ENCODE measurements at places on chromosomes 6 and 20.

DNA sequence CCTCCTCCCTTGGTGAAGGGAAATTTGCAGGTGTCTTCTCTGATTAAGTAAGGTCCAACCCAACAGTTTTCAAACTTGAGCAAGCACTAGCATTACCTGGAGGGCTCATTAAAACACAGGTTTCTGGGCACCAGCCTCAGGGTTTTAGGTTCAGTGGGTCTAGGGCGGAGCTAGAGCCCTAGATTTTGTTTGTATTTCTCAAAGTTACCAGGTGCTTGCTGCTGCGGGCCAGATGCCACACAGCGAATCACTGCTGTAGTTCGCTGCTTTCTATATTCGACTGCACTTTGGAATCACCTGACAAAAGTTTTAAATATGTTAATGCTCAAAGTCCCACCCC, 869 bp downstream of the COL21A1 start:
- no peak for DNase-seq

DNA sequence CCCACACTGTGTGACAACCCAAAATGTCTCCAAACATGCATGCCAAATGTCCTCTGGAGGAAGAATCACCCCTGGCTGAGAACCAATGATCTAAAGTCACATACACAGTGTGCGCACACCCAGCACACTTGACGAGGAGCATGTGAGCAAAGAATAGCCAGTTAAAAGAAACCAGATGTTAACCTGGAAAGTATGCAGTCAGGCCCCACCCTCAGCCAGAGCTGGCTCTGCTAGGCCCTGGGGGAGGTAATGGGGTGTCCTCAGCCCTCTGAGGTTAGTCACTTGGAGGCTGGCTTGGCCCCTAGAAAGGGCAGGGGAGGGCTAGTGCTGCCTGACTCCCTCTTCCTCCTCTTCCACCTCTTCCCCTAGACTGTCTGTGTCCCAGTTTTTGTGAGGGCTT, 15.2 kb upstream of the GUCA1A start:
- no peak for DNase-seq

DNA sequence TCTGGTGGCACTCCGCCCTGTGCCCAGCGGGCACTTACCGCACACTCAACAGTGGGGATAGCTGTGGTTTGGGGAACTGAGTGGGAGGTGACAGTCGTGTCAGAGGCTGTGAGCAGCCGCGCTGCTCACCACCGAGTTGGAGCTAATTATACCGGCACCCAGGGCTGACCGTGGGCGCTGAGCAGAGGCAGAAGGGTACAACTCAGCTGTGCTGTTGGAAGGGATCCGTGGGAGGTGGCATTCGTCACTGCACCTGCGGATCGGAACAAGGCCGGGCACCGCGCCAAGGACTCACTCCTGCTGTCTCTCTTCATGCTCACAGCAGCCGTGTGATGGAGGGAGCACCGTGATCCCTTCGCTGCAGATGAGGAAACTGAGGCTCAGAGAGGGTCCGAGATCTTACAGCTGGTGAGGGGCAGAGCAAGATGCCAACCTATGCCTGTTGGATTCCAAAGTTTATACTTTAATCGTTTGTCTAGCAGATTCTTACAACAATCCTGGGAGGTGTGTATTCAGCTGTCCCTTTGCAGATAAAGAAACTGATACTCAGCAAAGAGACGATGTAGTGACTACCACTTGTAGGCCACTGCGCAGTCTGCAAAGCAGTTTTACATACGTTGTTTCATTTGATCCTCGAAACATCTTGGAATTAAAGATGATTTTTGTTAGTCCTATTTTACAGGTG, 713 bp upstream of the ELMO2 start:
- peak; percentile 57 for DNase-seq

GRCh38 chr20:52103913-52104545, 87.5 kb downstream of the ZFP64 start:
- no peak for DNase-seq

DNA sequence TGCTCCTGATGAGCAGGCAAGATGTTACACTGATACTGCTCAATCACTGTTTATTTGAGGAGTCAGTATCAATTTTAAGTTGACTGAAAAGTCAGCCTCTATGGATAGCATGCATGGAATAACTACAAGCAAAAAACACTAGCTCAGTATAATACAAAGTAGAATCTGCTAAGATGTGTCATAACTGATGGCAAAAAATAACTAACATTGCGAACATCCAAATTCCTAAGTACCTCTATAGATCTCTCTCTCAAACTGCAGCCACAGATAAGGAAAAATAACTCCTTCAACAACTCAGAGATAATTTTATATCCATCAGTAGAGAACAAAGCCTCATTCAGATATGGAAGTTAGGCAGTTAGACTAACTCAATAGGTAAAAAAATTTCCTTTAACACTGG, 16.3 kb downstream of the HDAC2 start:
- DNase-seq = no peak

DNA sequence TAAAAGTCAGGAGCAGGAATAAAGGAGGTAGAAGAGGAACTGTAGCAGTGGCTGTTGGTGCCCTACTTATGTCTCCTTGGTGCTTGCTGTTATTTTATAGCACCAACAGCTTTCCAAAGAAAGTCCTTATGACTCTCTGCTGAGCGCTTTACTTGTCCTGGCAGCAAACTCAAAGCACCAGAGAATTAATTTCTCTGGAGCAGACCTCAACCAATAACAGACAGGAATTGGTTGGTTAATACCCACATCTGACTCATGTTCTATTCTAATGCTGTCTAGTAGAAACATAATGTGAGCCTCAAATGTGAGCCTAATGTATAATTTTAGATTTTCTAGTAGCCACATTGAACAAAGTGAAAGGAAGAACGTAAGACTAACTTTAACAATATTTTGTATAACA, 685.9 kb downstream of the KIF16B start:
- DNase-seq = no peak

GRCh38 chr20:53579581-53580375, 13.9 kb downstream of the ZNF217 start:
- DNase-seq = no peak

- DNase-seq = no peak
Measured at GRCh38 chr6:53924277-53924676, 129.5 kb downstream of the LRRC1 start.

DNA sequence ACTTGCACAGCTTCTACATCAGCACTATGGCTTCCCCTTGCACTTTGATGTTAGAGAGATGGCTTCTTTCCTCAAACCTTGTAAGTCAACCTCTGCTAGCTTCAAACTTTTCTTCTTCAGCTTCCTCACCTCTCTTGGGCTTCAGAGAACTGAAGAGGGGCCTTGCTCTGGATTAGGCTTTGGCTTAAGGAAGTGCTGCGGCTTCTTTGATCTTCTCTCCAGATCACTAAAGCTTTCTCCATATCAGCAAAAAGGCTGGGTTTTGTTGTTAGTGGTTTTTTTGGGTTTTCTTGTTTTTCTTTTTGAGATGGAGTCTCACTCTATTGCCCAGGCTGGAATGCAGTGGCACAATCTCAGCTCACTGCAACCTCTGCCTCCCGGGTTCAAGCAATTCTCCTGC, 24.0 kb downstream of the CDK5RAP1 start:
- no peak for DNase-seq

DNA sequence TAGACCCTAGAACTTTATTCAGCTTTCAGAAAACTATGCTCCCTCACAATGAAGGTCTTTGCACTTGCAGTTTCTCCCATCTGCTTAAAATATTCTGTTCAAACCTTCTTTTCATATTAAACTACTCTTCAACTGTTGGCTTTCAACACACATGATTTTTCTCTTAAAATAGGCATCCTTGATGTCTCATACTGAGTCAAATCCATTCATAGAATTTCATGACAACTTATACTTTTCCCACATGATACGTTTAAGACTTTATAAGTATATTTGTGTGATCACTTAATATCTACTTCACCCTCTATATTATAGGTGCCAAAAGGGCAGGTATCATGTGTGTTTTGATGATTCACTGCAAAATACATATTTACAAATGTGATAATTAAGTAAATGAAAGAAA, 412.5 kb downstream of the MMUT start:
- DNase-seq = no peak

DNA sequence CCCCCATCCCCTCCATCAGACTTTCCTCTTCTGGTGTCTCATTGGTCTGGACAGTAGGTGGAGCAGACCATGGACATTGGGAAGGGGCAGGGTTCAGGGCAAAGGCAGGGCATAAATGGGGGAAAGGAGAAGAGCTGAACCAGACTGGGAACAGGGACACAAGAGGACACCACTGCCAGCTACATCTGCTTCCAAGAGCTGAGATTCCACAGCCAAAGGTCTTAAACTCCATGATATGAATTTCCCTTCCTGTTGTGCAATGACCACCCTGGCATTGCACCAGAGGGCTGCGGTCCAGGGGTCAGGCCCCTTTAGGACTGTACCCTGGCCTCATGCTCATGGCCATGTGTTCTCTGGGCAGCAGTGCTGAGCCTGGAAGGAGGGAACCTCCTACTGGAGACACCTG, 137.9 kb downstream of the MAFB start:
- no peak for DNase-seq

DNA sequence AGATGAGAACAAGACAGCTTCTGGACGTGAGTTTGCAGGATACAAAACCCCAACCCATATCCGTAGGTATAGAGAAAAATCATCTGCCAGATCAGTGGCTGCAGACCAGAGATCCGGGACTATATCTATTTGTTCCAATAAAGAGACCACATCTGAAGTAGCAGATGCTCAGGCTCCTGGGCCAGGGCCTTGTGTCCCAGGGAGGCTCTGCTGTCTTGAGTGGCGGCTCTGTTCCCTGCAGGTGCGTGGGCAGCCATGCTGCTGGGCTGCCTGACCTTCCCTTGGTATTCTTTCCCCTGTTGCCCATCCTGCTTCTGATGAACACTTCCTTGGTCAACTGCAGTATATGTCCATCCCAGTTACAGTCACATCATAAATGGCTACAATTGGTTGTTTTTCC, 34.9 kb downstream of the ERMARD start:
- DNase-seq = no peak

GRCh38 chr6:75221116-75221515, 15.3 kb upstream of the COL12A1 start:
- DNase-seq = no peak

GRCh38 chr6:17276766-17277165, 4.4 kb upstream of the RBM24 start:
- DNase-seq = no peak

DNA sequence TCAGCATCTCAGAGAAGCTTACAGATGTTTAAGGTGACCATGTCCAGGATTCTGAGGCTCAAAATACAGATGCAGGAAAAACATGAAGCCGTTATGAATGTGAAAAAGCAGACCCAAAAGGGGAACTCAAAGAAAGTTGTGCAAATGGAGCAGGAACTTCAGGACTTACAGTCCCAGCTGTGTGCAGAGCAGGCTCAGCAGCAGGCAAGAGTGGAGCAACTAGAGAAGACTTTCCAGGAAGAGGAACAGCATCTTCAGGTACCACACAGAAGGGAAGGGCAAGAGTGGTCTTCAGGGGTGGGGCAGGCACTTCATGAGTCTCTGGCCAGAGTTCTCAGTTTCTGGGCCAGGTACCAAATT, 15.2 kb downstream of the RNF8 start:
- DNase-seq = no peak

DNA sequence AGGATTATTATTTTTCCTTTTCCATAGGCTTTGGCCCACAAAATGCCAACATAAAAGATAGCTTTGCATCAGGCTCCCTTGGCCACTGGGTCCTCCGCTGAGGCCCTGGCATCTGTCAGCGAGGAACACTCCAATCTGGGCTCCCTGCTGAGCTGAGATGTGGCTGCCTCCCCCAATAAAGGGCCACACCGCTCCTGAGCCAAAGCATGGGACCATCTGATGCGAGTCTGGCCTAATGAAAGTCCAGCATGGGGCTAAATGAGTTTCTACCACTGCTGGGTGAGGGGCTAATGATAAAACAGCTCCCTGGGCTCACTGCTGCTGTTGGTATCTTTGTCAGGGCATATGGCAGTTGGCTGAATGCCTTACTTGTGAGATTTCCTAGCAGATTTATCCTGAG, 817.5 kb upstream of the SLC35B3 start:
- DNase-seq = no peak

- DNase-seq = no peak
Measured at GRCh38 chr20:49856904-49857303, 44.3 kb downstream of the SLC9A8 start.

DNA sequence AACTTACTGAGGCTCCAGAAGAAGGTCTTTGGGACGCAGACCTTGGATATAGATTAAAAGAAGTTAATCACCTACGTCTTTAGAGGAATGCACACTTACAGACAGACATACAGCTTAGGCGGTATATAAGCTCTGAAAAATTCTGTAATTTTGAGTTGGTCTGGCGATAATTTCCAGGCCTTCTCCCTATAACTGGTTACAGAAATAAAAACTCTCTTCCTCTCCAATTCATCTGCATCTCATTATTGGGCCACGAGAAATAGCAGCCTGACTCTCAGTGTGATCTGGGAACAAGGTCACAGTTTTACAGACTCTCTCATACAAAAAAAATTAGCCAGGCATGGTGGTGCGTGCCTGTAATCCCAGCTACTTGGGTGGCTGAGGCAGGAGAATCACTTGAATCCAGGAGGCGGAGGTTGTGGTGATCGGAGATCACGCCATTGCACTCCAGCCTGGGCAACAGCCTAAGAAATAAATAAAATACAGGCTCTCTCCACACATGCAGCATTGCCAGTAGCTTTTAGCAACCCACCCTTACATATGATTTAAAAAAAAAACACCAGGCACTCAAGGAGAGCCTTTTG, 4.7 kb downstream of the ZBTB24 start:
- DNase-seq = no peak

All from T-helper 1 cell (primary cell).